ENCODE measurements at places on chromosomes 1 and 21. TPM values are rescaled to one million over a fixed set of nuclear protein-coding genes. Genes with fewer than 3 reads are reported as not detected.

The NEGR1 gene
- total RNA-seq = 2.3 TPM

The CLCNKA gene
- not detected for total RNA-seq

The HRNR gene
- total RNA-seq = not detected

GRCh38 chr1:200624679-200625335 is 4.3 kb upstream of the KIF14 start:
- DNase-seq = no peak

- no peak for DNase-seq
Measured at GRCh38 chr1:202248861-202249260, 55.3 kb downstream of the LGR6 start.

- DNase-seq = no peak
Measured at GRCh38 chr1:201016943-201017827, 6.3 kb downstream of the KIF21B start.

- no peak for DNase-seq
Measured at GRCh38 chr1:4452701-4453100, 201.7 kb upstream of the AJAP1 start.

DNA sequence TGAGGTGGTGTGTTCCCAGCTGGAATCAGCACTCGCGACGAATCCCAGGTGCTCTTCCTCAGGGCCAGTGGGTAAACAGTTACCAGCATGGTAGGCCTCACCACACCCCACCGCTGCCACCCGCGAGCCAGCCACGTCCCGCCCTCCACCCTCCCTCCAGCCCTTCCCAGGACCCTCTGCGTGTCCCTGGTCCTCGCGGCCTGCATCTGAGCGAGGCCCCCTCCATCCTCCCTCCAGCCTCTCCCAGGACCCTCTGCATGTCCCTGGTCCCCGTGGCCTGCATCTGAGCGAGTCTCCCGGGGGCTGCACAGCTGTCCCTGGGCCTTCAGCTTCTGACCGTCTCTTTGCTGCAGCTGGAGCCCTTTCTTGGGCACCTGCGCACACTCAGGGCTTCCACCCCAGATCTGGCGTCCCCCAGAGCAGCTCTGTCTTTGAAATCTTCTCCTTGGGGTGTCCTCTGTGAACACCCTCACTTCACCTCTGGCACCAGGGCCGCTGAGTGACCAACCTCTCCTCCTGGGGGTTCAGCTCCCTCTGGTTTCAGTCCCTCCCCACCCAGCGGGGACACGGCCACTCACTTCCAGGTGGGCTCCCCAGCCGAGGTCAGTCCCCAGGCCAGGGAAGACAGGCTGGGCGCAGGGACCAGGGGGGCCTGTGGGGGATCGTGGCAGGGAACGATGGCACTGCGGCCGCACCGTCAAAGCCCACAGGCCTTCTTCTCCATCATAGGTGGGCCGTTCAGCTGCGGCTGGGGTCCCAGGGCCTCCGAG is 57.8 kb upstream of the COL6A2 start:
- no peak for DNase-seq

- no peak for DNase-seq
Measured at GRCh38 chr1:18479454-18479853, 1.3 kb upstream of the KLHDC7A start.

- no peak for DNase-seq
Measured at GRCh38 chr1:223659711-223660110, 5.8 kb downstream of the CAPN8 start.

GRCh38 chr21:19475525-19475924 is 1071.9 kb upstream of the TMPRSS15 start:
- no peak for DNase-seq

- no peak for DNase-seq
Measured at GRCh38 chr1:19455353-19455752, 30.0 kb downstream of the CAPZB start.

Data from NCI-H460 (cell line).